ENCODE measurements at places on chromosomes 3 and 15.
A peak's percentile ranks its signal among the peaks of the same experiment; 100 is the strongest.

DNA sequence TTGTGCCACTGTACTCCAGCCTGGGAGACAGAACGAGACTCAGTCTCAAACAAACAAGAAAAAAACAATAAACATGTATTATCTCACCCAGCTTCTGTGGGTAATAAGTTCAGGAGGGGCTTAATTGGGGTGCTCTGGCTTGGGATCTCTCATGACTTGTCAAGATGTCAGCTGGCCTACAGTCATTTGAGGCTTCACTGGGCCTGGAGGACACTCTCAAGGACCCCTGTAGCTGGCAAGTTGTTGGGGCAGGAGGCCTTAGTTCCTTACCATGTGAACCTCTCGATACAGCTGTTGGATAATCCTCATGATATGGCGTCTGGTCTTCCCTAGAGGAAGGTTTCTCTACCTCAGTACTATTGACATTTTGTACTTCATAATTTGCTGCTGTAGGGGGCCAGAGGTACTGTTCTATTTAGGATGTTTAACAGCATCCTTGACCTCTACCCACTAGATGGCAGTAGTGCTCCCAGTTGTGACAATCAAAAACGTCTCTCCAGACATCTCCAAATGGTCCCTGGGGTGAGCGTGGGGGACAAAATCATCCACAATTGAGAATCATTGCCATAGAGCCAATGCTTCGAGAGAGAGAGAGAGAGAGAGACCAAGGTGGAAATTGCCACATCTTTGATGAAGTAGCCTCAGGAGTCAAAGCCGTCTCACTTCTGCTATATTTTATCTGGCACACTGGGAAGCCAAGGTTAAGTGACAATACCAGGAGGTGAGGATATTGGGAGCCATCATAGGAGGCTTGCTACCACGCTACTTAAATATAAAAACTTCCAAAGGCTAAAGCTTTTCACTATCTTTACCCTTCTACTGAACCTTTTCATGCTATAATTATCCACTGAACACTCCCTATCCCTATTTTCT, 23.9 kb upstream of the SLTM start:
- DNase-seq, result peak; percentile 71

DNA sequence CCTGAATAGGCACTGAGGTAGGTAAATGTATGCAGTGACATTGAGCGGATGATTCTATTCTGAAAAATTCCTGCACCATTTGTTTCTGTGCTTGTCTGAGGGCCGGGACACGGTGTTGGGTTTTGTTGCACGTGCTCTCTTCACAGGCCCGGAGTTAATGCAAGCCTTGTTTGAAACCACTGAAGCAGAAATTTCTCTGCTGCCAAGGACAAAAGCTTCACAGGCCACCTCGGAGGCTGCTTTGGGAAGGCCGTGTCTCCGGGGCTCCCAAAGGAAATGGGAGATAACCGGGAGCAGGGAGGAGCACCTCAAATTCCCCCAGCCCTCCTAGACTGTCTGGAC, 179.4 kb downstream of the OPA1 start:
- no peak for DNase-seq

- no peak for DNase-seq
Measured at GRCh38 chr15:55008421-55008820, 188.3 kb downstream of the RSL24D1 start.

DNA sequence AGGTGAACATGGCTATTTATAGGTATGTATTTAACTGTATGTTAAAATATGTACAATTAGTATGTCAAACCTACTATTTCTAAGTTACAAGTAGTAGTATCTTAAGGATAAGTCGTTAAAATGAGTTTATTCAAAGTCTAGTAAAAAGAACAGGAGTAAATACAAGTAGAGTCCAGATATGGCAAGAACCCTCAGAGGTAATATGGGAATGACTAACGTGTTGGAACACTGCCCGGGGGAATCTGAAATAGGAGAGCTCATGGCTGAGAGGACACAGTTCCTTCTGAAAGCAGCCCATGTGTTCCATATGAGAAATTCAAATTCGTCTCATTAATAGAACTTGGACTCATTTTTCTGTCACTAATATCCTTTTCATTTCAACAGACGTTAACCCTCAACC, 158.8 kb downstream of the CLSTN2 start:
- peak; percentile 57 for DNase-seq

- DNase-seq, result no peak
Measured at GRCh38 chr15:42360535-42361112, 1.3 kb downstream of the CAPN3 start.

DNA sequence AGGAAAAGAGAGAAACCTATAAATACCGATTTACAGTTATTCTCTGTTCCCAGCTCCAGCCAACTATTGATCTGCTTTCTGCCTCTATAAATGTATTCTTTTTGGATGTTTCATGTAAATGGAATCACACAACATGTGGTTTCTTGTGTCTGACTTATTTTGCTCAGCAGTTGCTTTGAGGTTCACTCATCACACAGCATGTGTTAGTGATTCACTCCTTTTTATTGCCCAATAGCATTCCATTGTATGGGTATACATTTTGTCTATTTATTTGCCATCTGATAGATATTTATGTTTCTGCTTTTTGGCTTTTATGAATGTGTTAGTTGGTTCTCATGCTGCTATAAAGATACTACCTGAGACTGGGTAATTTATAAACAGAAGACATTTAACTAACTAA, 23.6 kb downstream of the CCR1 start:
- DNase-seq, result peak; percentile 64

GRCh38 chr3:129249284-129250065, at the start of gene COPG1:
Gene COPG1, plus strand, starts transcription at chr3:129249606. Its CDS starts 104 bp downstream, at chr3:129249710.
- DNase-seq, result peak; percentile 91

- no peak for DNase-seq
Measured at GRCh38 chr15:60134609-60135008, 130.5 kb downstream of the FOXB1 start.

GRCh38 chr3:130659911-130660310, 86.7 kb downstream of the PIK3R4 start:
- DNase-seq, result no peak

DNA sequence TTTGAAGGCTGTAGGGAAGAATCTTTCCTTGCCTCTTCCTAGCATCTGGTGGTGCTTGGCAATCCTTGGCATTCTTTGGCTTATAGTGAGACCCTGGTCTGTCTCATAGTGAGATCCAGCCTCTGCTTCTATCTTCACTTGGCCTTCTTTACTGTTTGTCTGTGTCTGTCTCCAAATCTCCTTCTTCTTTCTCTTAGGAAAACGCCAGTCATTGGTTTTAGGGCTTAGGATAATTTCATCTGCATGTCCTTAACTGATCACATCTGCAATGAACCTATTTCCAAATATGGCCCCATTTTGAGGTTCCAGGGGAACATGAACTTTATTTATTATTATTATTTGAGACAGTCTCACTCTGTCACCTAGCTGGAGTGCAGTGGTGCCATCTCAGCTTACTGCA, 25.8 kb downstream of the KAT2B start:
- DNase-seq, result no peak

DNA sequence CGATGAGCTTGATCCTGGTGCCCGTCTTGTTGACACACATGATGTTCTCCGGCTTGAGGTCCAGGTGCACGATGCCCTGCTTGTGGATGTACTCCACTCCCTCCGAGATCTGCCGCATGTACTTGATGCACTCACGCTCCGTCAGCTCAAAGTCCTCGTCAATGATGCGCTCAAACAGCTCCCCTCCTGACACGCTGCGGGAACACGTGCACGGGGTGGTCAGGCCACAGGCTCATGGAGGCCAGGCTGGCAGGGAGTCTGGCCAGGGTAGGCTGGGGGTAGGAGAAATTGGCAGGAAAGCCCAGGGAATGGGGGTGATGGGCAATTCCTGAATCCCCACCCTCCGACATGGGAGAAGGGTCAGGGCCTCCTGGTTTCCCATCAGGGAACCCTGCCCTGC, 55.5 kb upstream of the HACD2 start:
- DNase-seq, result no peak

DNA sequence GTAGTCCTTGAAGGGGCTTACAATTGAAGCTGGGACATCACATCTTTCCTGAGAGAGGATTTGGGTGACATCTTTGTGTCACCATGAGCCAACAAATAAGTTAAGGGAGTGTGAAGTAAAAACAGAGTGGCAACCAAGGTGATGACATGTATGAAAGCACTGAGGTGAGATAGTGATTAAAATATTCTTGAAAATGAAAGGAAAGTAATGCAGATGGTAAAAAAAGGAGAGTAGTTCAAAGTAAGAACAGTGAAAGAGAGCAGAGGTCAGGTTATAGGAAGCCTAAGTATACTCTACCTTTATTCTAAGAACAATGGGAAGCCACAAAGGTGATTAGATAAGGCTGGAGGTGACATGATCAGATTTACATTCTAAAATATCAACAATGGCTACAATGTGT, 486.1 kb downstream of the DIPK2A start:
- no peak for DNase-seq

GRCh38 chr3:69494185-69494584, 108.3 kb upstream of the FRMD4B start:
- no peak for DNase-seq

DNA sequence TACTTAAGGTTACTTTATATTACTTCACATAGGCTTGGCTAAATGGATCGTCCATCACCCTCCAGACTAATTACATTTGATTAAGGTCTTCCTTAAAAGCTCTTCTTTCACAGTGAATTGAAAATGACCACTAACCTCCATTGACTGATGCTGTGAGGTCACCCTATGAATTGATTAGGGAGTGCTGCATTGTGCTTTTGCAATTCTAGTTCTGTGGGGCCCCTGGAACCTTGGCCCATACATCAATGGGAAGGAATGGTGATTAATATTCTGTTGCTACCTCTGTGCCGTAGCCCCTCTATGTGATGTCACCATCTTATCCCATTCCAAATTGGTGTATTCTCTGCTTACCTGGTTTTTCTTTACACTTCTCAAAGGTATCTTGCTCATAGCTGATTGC, 682.2 kb downstream of the SQOR start:
- no peak for DNase-seq

- no peak for DNase-seq
Measured at GRCh38 chr3:122602011-122602710, 24.7 kb downstream of the PARP15 start.

- DNase-seq, result peak; percentile 18
Measured at GRCh38 chr15:78714890-78715289, 73.9 kb upstream of the CHRNB4 start.

DNA sequence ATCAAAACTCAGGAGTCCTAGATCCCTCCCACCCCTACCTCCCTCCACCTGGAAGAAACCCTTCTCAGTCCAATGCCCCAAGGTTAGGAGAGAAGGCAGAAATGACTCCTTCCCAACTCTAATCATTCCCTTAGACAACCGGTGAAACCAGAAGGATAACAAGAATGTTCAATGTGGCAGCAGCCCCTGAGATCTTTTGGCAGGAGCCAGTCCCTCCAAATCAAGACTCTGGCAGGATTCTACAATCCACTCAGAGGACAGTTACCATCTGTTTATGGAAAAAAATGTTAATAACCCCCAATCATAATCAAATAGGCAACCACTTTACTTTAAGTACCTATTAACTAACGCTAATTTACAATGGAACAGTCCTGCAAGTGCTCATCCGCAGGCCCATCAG, 136.5 kb downstream of the NTRK3 start:
- no peak for DNase-seq

GRCh38 chr3:190690246-190690645, 172.2 kb downstream of the GMNC start:
- no peak for DNase-seq

DNA sequence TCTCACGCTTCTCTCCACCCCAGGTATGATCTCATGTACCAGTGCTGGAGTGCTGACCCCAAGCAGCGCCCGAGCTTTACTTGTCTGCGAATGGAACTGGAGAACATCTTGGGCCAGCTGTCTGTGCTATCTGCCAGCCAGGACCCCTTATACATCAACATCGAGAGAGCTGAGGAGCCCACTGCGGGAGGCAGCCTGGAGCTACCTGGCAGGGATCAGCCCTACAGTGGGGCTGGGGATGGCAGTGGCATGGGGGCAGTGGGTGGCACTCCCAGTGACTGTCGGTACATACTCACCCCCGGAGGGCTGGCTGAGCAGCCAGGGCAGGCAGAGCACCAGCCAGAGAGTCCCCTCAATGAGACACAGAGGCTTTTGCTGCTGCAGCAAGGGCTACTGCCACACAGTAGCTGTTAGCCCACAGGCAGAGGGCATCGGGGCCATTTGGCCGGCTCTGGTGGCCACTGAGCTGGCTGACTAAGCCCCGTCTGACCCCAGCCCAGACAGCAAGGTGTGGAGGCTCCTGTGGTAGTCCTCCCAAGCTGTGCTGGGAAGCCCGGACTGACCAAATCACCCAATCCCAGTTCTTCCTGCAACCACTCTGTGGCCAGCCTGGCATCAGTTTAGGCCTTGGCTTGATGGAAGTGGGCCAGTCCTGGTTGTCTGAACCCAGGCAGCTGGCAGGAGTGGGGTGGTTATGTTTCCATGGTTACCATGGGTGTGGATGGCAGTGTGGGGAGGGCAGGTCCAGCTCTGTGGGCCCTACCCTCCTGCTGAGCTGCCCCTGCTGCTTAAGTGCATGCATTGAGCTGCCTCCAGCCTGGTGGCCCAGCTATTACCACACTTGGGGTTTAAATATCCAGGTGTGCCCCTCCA, 19.1 kb downstream of the TYRO3 start:
- no peak for DNase-seq

DNA sequence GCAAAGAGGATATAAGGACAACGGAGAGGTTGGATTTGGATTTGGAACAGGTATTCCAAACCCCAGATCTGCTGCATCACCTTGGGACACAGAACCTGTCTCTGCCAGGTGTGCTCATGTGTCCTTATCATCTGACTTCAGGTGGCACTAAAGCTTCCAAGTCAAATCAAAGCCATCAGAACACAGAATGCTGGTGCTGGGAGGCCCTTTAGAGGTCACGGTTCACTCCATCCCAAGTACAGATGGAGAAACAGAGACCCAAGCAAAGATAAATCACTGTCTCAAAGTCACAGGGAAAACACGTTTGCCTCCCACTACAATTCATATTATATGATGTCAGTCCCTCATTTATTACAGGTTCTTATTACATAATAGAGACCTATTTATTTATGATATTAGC, 72.8 kb downstream of the HES1 start:
- DNase-seq, result no peak

GRCh38 chr3:129197321-129197720, 13.6 kb upstream of the CNBP start:
- no peak for DNase-seq

DNA sequence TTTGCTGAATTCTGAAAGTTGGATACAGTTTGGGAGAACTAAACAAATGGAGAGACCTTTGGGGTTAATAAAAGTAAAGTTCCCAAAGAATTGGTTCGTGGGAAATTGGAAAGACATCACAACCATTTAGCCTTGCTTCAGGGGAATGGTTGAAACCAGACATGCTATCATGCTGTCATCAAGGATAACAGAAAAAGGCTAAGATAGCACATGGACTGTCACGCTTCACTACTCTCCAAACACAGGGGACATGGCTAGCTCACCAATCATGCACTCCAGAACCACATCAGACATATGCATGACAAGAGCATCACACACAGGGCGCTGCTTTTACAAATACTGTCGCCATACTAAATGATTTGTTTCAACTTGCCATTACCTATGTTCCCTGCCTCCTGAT, 671.7 kb upstream of the ROBO1 start:
- no peak for DNase-seq

DNA sequence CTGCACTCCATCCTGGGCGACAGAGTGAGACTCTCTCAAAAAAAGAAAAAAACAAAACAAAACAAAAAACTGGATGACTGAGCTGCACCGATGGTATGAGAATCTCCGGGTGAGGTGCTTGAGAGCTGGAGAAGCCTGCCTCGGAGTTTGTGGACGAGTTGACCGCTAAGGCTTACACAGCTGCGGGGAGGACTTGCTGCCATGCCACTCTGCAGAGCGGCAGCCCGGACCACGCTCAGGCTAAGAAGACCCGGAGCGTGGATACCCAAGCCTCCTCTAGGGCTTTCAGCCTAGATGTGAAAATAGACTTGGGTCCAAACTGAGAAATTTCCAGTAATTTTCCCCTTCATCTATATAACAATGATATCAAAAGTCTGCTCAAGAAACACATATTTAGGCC, 16.0 kb downstream of the NRROS start:
- no peak for DNase-seq
